ENCODE measurements at places on chromosomes 16 and 17.

- DNase-seq = no peak
These were observed 521 bp downstream of the C16orf87 start for GRCh38 chr16:46830417-46830901.

GRCh38 chr16:8956265-8957062, 7.2 kb downstream of the USP7 start:
- DNase-seq = no peak

- DNase-seq = no peak
These were observed 16.6 kb downstream of the RMI2 start for GRCh38 chr16:11361701-11362451.

DNA sequence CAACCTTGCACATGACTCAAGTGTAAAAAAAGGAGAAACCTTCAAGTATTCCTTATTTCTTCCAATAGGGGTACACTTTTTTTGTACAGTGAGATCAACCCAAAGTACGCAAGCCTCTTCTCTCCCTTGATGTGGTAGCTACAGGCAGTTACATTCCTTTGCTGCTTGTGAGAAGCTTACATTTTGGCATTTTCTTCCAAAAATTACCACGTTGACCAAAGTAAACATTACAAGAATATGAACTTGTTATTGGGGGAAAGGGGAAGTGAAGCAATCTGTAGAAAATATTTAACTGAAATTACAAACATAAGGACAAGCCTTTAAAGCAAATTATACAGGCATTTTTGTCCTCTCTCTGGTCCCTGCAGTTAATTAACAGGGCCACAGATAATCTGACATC, 97.0 kb upstream of the TOB1 start:
- no peak for DNase-seq

DNA sequence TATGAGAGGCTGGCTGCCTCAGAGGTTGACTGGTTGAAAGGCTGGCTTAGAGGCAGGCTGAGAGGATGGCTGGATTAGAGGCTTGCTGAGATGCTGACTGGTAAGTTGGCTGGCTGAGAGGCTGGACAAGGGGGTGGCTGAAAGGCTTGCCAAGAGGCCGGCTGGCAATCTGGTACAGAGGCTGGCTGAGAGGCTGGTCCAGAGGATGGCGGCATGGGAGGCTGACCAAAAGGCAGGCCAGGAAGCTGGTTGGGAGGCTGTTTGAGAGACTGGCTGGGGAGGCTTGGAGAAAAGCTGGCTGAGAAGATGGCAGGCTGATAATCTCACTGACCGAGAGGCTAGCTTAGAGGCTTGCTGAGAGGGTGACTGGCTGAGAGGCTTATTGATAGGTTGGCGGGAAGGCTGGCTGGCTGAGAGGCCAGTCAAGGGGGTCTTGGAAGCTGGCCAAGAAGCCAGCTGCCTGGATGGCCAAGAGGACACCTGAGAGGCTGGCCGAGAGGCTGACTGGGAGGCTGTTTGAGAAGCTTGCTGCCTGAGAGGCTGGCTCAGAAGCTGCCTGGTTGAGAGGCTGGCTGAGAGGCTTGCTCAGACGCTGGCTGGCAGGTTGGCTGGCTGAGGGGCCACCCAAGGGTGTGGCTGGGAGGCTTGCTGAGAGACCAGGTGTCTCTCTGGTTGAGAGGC, 34.2 kb upstream of the ACSM2B start:
- no peak for DNase-seq

- DNase-seq = no peak
These were observed 218.7 kb downstream of the RPTOR start for GRCh38 chr17:80763293-80763867.

DNA sequence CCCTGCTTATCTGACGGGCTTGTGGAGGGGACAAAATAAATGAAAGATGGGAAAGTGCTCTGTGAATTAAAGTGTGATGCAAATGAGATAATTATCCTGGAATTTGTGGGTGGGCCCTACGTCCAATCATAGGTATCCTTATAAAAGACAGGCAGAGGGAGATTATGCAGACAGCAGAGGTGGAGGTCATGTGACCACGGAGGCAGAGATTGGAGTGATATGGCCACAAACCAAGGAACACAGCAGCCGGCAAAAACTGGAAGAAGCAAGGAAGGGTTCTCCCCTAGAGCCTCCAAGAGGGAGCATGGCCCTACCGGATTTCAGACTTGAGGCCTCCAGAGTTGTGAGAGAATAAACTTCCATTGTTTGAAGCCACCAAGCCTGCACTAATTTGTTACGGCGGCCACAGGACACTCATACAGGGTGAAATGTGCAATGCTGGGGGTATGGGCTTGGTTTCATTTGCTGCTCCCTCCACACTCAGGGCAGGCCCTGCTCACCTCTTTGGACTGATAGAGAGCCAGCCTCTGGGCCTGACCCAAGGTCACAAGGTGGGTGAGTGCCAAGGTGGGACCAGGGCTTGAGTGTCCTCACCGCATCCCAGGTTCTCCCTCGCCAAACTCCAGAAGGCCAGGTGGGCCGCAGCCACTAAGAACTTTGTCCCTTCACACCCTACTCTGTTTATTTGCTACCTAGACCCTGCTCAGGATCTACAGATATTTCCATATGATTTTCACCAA, 149.6 kb upstream of the TNRC6C start:
- no peak for DNase-seq

DNA sequence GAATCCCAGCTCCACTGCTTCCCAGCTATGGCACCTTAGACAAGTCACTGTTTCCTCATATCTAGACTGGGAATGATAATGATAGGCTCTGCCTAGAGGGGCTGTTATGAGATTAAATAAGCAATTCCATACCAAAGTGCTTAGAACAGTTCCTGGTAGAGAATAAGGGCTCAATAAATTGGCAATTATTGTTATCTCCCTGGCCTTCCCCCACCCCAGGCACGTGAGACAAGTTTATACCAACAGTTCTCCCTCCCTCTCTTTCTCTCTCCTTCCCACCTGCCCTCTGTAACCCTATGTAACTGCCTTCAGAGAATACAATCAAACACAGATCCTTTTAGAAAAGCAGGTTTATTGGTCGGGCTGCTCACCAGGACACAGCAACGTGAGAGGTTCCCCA, 13.9 kb upstream of the STAT3 start:
- DNase-seq = no peak

GRCh38 chr17:51371732-51372151, 111.4 kb downstream of the UTP18 start:
- peak; percentile 9 for DNase-seq

- no peak for DNase-seq
These were observed 309.9 kb upstream of the ASIC2 start for GRCh38 chr17:33602981-33603380.

GRCh38 chr17:40122136-40122998, 596 bp downstream of the MSL1 start:
- no peak for DNase-seq

DNA sequence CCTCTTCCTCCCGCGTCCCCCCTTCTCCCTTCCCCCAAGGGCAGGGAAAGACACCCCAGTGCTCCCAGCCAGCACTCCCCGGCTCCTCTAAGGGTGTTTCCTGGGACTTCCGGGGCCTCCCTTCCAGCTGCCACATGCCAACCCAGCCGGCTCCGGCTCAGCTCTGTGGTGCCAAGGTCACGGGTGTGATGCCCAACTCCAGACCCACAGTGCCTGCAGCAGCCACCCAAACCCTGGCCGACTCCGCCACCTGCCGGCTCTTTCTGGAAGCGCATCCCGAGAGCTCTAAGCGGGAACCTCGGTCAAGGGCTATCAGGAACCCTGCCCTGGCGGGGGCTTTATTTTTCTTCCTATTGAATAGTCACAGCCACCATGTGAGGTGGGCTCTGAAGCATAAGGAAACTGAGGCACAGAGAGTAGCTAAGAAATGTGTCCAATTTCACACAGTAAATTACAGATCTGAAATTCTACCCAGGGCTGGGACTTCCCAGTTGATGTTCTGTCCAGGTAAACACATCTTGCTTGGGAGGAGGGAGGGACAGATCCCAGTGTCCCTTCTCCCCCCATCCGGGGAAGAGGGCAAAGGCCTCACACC, 3.3 kb upstream of the PPP1R1B start:
- DNase-seq = no peak

DNA sequence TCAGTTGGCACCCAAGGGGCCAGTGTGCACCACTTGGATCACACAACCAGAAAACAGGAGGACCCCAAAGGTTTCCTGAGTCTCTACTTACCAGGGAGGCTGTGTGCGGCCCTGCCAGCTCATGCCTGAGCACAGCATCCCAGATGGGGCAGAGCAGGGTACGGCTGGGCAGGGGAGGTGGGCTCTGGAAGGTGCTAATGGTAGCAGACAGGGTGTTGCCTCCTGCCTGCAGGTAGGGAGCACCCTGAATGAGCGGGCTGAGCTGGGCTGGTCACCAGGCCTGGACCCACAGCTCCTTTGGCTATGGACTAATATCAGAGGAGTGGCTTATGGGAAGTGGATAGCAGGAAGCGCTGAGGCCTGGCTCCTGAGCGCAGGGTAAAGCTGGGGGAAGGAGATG, 14.6 kb downstream of the RECQL5 start:
- DNase-seq = no peak
